ENCODE measurements at places on chromosomes 7 and 10. TPM values are rescaled to one million over a fixed set of nuclear protein-coding genes. Genes with fewer than 3 reads are reported as not detected.

Gene HMX2
- not detected for total RNA-seq

Gene CYP3A5
- not detected for total RNA-seq

Gene SFXN2
- 28.6 TPM for total RNA-seq

Gene IGF2BP3
- total RNA-seq: 15.0 TPM

Gene PLEKHS1
- total RNA-seq: not detected

Gene ZWINT
- 122 TPM for total RNA-seq

Gene SLC13A1
- 0.05 TPM for total RNA-seq

Gene SAMD9
- total RNA-seq: 38.5 TPM

Gene TRIM50
- total RNA-seq: not detected

Gene CALML5
- not detected for total RNA-seq

Gene NACAD
- 0.02 TPM for total RNA-seq

Gene ITPRID1
- total RNA-seq: not detected

Gene FAM180A
- not detected for total RNA-seq

Gene LRIT1
- not detected for total RNA-seq

Gene HOXA10
- total RNA-seq: not detected

Gene NUPR2
- total RNA-seq: not detected

Gene PROSER2
- total RNA-seq: 0.23 TPM
